ENCODE measurements at places on chromosomes 1 and 21.

DNA sequence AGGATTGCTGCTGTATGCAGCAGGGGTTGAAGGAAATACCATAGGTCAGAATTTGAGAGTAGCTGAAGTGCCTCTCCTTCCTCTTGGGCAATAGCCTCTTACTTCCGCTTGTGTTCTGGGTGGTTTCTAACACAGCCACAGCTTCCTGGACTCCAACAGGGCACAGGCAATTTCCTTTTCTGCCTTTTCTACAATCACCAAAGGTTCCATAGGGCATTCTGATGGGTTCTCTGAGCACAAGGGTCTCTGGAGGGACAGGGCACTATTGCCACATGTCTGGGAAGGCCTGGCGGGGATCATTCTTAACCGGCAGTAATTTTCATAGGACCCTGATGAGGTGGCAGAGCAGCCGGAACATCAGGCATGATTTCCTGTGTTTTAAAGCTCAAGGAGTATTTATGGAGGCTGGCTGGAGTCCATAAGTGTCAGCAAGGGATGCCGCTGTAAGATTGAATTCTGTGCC, 5.5 kb upstream of the AGTRAP start:
- no peak for DNase-seq

- DNase-seq = no peak
Measured at GRCh38 chr1:15160626-15161025, 7.1 kb downstream of the TMEM51 start.

DNA sequence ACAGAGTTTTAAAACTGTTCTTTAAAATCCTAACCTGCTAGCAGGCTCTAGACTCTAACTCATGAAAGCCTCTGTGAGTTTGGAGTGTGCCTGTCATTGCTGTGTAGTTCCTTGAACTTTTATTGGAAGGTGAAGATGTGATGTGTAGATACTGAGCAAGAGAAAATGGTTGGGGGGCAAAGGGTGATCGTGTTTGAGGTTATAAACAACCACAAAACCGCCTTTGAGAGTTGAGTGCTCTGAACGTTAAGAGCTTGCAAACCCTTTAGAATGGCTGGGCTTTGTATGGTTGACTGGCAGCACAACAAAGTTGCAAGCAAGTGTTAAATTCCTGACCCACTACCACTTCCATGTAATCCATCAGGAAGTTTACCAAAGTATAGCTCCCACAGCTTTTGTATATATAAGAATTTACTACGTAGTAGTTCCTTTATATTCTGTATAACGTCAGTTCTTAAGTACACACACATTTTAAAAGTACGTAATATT, 19.6 kb downstream of the BACE2 start:
- no peak for DNase-seq

GRCh38 chr1:226981386-226981817, 41.3 kb downstream of the COQ8A start:
- DNase-seq = no peak

GRCh38 chr1:180169640-180170195, 15.0 kb downstream of the QSOX1 start:
- DNase-seq = no peak

DNA sequence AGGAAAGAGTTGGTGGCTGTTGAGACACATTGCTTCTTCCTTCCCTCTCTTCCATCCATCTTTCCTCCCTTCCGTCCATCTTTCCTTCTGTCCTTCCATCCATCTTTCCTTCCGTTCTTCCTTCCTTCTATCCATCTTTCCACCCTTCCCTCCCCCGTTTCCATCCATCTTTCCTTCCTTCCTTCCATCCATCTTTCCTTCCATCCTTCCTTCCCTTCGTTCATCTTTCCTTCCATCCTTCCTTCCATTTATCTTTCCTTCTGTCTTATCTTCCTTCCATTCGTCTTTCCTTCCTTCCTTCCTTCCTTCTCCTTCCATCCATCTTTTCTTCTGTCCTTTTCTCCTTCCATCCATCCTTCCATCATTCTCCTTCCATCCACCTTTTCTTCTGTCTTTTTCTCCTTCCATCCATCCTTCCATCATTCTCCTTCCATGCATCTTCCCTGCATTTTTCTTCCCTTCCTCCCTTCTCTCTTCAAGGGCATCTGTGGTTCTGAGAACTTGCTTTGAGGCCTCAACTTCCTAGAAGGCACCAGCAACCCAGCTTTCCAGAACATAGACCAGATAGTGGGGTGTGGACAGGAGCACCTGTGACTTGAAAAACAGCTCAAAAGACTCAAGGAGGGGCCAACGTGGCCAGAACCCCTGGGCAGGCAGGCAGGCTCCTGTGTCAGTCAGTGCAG, 48.9 kb upstream of the SELENON start:
- DNase-seq = no peak

DNA sequence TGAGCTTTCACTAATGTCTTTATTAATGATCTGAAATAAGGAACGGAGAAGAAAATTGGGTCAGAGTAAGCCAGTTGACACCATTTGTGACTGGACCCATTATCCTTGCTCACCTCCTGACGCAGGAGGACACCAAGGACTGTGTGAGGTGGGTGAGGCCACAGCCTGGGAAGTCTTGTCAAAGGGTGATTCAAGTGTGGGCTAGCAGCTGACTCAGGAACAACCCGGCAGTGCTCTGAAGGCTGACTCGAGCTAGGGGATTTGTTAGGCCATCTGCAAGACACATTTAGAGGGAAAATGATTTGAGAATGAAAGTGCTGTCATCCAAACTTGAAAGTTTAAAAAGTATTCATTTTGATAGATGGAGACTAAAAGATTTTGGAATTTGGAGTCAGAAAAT, 21.2 kb downstream of the PRRX1 start:
- no peak for DNase-seq

- no peak for DNase-seq
Measured at GRCh38 chr1:64265141-64265540, 61.7 kb downstream of the UBE2U start.

DNA sequence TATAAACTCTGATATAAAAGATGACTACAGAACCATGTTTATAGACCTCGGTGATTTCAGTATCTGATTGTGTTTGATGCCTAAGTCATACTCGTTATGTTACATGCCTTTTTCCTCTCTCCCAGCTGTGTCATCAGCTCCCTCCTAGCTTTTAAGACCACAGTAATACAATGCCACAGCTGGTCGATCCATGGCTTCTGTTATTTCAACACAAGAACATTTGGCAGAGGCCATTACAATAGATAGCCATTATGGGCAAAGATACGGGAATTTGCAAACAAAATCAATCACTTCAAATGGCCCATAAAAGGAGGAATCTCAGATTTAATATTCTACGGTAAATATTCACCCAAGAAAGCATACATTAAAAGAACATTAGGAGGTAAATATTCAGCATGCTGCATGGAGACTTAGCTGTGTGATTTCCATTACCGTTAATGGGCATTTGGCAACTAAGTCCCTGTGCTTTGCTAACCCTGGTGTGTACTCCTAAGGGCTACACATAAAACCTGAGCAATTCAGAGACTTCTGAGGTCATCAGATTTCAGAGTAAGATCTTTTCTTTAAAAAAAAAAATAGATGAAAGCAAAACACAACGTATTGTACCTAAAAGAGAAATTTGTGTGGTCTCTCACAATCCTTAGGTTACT, 153.4 kb downstream of the PIGK start:
- no peak for DNase-seq

DNA sequence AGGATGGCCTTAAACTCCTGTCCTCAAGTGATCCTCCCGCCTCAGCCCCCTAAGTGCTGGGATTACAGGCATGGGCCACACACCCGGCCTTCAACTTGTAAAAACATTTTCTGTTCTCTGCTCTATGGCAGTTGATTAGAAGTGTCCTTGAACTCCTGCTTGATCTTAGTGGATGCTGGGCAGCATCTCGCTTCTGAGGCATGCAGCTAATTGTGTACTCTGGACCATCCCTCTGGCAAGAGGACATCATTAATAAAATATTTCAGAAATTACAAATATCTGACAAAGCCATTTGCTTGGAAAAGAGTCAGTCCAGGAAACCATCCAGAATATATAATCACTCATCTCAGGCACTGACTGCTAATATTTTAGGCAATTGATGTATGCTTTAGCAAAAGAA, 8.1 kb downstream of the NGF start:
- DNase-seq = no peak

GRCh38 chr1:173960625-173961024, 43.5 kb upstream of the SERPINC1 start:
- no peak for DNase-seq

- DNase-seq = no peak
Measured at GRCh38 chr1:228876187-228876586, 140.9 kb downstream of the RHOU start.

- DNase-seq = no peak
Measured at GRCh38 chr1:162011337-162012012, 12.2 kb downstream of the OLFML2B start.

DNA sequence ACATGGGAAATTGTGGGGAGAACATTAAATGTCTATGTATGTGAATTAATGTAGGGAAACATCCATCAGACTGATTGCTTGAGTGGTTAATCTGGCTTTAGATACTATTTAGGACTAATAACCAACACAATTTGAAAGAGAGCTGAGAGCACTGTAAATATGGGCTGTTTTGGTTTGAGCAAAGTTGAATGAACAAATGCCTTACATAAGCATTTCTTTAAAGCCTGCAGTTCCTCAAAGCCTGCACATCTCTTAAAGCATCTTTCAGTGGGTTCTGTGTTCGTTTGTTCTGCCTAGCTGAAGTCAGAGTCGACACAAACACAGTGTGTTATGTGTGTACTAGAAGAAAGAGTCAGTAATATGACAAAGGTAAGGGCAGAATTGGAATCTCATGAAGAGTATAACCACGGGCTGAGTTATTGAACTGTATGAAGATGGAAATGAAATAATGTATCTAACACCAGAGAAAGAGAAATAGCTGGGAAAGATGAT, 350.0 kb downstream of the SIPA1L2 start:
- no peak for DNase-seq

DNA sequence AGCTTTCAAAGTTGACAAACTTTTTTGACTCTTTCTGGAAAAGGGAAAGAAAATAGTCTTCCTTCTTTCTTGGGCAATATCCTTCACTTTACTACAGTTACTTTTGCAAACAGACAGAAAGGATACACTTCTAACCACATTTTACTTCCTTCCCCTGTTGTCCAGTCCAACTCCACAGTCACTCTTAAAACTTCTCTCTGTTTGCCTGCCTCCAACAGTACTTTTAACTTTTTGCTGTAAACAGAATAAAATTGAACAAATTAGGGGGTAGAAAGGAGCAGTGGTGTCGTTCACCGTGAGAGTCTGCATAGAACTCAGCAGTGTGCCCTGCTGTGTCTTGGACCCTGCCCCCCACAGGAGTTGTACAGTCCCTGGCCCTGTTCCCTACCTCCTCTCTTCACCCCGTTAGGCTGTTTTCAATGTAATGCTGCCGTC, 160.8 kb upstream of the SGIP1 start:
- no peak for DNase-seq

GRCh38 chr21:36175771-36176565, 19.3 kb downstream of the DOP1B start:
- no peak for DNase-seq

DNA sequence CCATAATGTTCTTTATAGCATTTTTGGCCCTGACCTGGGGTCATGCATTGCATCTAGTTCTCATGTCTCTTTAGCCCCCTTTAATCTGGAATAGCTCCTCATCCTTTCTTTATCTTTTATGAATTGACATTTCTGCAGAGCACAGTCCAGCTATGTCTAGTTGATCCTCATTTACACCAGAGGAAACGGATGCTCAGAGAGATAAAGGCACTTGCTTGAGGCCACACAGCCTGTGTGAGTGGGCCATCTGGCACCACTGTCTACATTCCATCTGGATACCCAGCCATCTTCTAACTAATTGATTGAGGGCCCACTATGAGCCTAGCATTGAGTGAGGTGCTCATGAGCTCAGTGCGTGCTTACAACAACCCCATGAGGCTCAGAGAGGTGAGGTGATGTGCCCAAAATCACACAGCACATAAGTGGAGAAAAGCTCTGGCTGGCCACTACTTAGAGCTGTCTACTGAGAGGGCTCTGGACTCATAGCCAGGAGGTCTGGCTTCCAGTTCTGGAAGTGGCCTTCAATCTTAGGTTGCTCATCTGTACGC, 3.5 kb downstream of the HPCA start:
- no peak for DNase-seq

DNA sequence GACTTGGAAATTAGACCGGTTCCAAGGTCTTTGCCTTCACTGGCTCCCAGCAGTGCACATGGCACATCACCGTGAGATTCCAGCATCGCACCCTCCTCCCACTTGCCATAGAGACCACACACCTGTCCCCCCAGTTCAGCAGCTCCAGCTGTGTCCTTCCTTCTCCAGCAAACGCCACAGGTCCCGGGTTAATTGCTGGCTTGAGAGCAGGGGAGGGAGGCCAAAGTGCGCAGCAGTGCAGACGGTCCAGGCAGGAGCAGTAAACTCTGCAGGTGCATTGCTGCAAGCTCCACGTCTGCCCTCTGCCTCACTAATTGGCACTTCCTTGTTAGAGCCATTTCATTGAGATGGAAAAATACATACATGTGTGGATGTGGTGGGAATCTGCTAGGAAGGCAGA, 65.3 kb downstream of the KLHDC7A start:
- DNase-seq = no peak

GRCh38 chr1:242086706-242087105, 87.8 kb upstream of the MAP1LC3C start:
- DNase-seq = no peak

- DNase-seq = no peak
Measured at GRCh38 chr21:19321688-19322087, 918.1 kb upstream of the TMPRSS15 start.

GRCh38 chr1:219927298-219927955, 930 bp downstream of the SLC30A10 start:
- DNase-seq = no peak

- no peak for DNase-seq
Measured at GRCh38 chr1:66359269-66359668, 174.7 kb upstream of the SGIP1 start.

- DNase-seq = no peak
Measured at GRCh38 chr1:47996406-47997226, 569 bp downstream of the TRABD2B start.

GRCh38 chr1:235327559-235328270, at the start of gene ARID4B:
ARID4B (minus strand) TSS chr1:235328179; CDS start chr1:235326919, 1,260 bp downstream.
- no peak for DNase-seq

- DNase-seq = no peak
Measured at GRCh38 chr1:24955161-24955560, 25.1 kb upstream of the RUNX3 start.

GRCh38 chr1:206479183-206480125, 9.2 kb downstream of the IKBKE start:
- no peak for DNase-seq
